Cortex of kidney (tissue), 1 donor: ENCODE measurements at places on chromosomes 2 and 18.

DNA sequence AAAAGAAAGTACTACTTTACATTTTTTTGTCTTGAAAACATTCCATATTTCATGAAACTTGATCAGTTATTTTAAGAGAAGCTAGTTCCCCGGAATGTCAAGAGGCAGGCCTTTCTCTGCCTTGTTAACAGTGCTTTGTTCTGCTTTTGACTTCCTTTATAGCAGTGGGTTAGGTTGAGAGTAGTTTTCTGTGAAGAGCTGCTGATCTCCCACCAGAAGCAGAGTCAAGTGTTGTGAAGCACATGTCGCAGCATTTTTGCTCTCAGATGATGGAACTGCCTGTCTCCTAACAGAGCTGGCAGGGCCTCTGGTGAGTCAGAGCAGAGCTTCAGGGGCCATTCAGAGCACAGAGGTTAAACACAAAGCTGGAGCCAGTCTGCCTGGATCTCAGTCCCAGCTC is 871.8 kb downstream of the SLC4A3 start:
- DNase-seq, result no peak

DNA sequence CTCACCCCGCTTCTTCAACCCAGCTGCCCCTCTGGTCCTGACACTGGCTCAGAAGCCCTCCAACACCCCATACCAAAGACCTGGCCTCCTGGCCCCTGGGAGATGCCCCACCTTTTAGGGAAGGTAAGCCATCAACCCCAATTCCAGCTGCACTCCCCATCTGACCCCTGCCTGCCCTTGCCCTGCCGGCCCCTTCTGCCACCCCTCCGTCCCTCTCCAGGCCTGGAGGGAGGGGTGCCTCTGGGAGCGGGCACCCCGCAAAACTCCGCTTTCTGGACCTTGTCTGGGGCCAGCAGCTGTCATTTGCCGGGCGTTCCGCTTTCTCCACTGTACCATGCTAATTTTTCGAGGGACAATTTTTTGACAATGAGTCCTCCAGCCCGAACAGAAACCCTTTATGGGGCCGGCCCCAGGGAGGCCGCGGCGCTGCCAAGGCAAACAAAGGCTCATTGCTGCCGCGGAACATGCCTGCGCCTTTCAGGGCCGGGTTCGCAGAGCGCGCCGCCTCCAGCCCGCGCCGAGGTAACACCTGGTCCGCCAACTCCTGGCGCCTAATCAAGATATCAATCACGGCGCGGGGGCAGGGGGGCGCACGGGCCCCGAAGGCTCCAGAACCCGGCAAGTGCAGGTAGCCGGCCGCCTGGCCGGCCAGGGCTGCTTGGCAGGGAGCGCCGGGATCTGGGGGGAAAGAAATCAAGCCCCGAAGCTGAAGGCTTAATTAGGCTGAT is 96.0 kb downstream of the INHBB start:
- no peak for DNase-seq

GRCh38 chr18:56421647-56422046 is 216.7 kb downstream of the TXNL1 start:
- no peak for DNase-seq

DNA sequence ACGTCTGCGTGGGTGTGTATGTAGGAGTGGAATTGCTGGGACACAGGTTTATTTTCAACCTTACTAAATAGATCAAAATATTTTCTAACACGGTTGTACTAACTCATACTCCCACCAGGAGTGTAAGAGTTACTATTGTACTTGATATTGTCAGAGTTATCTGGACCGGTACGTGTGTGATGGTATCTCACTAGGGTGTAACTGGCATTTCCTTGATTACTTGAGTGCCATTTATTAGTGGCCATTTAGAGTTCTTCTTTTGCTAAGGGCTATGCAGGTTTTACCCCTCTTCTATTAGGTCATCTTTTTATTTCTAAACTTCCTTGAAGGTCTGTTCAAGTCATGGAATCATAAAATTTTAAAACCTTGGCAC is 33.5 kb downstream of the CENPO start:
- no peak for DNase-seq

DNA sequence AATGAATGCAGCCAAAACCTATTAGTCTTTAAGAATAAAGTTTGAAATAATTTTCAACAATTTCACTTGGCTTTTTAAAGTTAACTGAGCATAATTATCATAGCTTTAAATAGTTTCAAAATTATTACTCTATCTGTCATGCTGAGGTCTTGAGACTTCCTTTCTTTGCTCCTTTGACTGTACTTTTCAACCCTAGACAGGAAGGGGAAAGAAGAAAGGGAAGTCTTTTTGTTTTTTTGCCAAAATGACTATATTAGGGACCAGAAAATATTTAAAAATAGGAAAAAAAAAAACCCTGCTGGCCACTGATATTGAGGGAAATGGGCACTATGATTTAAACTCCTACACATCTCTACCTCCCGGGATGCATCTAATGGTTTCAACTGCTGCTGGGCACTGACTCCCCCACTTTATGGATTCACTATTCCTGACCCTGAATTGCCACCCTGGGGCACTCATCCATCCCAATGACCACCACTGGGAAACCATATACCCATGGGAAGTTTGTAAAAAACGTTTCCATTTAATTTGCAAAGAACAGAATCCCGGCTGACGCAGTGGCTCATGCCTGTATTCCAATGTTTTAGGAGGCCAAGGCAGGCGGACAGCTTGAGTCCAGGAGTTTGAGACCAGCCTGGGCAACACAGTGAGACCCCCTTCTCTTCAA is 50.5 kb downstream of the GAREM1 start:
- DNase-seq, result no peak
